GM10248 (cell line): ENCODE measurements at places on chromosomes 16 and 17.
A peak's percentile ranks its signal among the peaks of the same experiment; 100 is the strongest.

- DNase-seq = peak; percentile 77
Observed at GRCh38 chr17:50177983-50178834, 12.4 kb downstream of the SGCA start.

- peak; percentile 98 for DNase-seq
Observed at GRCh38 chr17:49677933-49678847, at the start of gene SPOP. Gene SPOP (minus strand): TSS chr17:49678097. CDS start chr17:49622810, 55,287 bp downstream.

DNA sequence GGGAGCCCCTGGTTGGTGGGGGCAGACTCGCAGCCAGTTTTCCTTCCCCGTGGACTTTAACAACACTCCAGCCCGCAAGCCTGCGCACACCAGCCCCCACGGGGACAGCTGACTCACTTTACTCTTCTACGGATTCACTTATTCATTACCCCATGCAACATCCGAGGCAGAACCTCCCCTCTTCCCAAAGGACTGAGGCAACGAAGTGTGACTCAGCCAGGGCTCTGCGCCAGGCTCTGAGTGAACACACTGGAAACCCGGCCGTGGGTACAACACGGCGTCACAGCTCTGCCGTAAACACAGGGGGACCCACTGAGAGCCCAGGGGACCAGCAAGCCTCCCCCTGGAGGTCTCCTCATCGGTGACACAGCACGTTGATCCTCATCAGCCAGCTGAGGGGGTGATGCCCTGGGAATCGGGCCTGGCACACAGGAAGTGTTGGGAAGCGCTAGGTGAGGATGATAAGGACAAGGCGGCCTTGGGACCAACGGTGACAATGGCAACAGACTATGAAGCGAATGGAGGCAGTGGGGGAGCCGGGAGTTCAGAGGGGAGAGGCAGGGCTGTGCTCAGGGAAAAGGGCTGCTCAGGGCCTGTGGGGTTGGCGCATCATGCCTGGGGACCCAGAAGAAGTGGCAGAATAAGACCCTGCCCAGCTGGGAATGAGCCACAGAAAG is 14.6 kb downstream of the COTL1 start:
- DNase-seq = no peak

DNA sequence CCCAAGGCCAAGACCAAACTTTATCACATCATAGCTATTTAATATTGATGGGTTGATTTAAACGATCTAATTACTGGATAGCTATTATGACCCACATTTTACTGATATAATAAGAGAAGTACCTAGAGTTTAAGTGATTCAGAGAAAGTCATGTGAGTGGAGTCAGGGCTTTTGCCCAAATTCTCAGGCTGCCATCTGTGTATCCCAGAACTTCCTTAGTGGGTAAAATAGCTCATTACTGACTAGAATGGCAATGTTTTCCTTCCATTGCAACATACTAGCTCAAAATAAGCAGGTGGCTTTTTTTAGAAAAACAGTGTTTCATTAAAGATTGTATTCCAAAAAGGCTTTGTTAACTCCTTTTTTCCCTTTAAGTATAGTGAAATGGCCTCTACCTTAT is 113.9 kb upstream of the MAF start:
- no peak for DNase-seq

GRCh38 chr16:49599704-49600103 is 226.1 kb downstream of the C16orf78 start:
- DNase-seq = no peak

GRCh38 chr17:15261258-15261801 is 3.8 kb downstream of the PMP22 start:
- no peak for DNase-seq

DNA sequence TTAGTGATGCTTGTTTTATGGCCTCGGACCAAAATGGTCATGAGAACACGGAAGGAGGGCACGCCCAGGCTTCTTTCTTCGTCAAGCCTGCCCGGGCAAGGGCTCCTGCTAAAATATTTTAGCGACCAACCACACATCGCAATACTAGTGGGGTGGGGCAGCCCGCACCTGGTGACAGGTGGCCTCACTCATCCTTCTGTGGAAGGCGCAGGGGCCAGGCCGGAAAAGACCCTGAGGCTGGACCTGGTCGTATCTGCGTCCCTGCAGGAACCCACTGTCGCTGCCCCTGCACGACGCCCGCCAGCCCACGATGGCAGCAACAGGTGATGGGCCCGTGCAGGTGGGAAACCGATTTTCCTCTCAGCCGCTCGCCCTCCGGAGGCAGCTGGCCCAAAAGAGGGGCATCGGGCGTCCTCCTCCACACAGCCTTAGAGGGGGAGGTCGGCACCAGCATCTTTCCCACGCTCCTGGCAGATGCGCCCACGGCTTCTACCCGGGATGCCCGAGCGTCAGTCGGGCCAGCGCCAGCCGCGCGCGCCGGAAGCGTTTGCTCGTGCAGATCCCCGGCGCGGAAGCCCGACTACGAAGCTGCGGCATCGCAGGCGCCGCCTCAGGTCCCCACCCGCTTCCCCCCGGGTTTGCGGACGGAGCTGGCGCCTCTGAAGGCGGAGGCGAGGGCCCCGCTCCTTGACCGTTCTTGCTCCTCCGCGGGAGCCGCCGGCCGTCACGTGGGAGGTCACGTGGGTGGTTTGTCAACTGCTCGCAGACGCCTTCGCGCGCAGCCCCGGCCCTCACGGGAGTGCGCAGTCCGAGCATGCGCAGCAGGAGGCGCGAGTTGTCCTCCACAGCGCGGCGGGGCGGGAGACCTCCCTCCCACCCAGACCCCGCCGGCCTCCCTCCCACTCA is 22.8 kb upstream of the FOXK2 start:
- peak; percentile 93 for DNase-seq

DNA sequence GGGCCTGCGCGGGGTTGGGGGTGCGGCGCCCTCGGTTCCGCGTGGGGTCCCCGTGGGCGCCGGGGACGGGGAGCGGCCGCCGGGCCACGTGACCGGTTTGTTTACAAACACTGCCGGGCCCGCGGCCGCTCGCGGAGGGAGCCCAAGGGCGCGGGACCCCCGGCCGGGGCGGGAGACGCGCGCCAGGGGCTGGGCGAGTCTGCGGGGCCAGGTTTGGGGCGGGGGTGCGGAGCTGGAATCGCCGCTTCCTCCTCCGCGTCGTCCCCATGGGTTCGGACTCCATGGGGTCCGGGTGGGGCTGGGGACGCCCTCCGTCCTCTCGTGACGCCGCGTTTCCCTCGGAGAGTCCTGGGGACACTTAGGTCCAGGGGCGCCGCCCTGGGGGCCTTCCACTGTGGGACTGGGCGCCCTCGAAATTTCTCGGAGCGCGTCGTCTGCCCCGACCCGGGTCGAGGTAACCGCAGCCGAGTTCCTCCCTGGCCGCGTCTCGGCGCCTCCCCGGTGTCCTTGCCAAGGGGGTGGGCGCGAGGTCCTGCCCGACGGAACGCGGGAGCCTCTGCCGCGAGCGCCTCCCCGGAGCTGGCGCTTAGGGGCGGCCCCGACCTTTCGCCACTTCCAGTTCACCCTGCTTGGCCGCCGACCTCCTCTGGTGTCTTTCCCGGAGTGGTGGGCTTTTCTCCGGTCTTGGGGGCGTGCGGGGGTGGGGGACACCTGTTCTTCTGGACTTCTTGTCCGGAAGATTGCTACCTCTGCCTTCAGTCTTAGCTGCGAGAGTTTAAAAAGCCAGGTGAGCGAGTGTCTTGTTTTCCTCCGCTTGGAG is 684 bp downstream of the YPEL2 start:
- DNase-seq = peak; percentile 50

DNA sequence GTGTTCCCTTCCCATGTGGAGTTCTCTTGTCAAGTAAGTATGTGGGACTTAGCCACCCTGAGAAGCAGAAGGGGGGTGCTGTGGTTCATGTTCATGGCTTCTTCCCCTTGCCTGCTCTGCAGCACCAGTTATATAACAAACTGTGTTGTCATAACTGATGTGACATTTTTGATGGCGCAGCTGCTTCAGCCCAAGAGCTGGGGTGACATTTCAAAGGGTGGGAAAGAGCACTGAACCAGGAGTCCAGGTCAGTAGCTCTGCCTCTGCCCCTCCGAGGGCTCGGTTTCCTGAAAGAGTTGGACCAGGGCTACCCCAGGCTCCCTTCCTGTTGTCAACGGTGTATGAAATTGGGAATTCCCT is 7.4 kb downstream of the GNAO1 start:
- DNase-seq = no peak

DNA sequence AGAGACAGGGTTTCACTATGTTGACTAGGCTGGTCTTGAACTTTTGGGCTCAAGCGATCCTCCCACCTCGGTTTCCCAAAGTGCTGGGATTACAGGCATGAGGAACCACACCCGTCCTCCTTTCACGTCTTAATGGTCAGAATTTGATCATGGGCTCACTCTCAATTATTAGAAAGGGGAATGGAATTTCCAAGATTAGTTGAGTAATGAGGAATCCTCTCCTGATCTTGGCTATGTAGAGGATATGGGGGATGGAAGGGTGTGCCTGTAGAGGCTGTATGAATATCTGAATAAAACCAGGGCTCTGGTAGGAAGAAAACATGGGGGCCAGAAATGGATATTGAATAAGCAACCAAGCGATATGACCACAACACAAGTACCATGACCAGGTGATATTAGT is 25.9 kb upstream of the SMURF2 start:
- DNase-seq = no peak

DNA sequence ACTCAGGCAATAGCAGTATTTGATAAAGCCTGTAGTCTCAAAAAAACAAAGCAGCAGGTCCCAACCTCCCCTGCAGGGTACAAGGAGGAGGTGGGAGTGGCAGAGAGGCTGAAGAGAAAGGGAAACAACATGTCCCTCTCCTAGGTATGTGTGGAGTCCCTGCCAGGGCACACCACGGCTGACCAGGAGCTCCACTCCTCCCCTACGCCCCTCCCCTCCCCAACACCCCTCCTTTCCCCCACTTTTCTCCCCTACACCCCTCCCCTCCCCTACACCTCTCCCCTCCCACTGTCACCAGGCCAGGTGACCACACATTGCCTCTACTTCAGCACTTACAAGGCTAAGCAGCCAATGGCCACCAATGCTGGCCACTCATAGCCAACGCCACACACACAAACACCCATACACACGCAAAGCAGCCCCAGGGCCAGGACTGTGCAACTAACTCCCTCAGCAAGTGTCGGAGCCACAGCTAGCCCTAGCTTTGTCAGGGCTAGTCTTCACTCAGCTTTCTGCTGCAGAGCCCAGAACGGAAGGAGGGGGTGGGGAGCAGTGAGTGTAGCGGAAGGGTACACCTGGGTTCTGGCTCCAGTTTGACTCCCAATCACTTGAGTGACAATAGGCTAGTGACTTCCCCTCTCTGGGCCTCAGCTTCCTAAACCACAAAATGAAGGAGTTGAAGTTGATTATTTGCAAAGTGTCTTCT is 8.2 kb downstream of the CAVIN1 start:
- peak; percentile 53 for DNase-seq

- DNase-seq = no peak
Observed at GRCh38 chr16:84547546-84548061, 43.1 kb upstream of the MEAK7 start.

DNA sequence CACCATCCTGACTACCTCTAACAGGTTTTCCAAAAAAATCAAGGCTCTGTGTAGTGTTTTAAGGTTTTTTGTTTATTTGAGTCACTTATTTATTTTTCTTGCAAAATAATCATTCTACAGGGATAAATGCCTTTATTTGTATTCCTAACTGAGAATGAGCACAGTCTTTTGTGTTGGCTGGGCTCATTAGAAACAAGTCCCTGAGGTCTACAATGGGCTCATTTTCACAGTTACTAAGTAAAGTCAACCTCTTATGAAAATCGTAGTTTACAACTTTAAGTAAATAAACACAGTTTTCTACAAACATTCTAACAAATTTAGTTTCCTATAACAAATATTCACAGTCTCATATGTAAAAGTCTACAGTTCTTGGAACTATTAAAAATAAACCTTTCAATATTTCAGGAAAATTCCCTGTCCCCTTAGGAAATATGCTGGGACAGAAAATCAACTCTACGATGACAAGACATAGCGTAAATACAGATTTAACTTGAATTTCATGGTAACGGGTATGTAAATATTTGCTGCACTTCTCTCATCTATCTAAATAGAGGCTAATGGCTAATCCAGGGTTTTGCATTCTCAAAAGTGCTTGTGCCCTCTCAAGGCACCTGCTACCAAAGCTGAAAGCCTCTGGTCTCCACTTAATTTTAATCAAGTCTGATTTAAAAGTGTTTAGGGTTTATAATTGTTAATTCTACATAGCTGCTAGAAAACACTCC is 31.5 kb upstream of the CDH5 start:
- no peak for DNase-seq

DNA sequence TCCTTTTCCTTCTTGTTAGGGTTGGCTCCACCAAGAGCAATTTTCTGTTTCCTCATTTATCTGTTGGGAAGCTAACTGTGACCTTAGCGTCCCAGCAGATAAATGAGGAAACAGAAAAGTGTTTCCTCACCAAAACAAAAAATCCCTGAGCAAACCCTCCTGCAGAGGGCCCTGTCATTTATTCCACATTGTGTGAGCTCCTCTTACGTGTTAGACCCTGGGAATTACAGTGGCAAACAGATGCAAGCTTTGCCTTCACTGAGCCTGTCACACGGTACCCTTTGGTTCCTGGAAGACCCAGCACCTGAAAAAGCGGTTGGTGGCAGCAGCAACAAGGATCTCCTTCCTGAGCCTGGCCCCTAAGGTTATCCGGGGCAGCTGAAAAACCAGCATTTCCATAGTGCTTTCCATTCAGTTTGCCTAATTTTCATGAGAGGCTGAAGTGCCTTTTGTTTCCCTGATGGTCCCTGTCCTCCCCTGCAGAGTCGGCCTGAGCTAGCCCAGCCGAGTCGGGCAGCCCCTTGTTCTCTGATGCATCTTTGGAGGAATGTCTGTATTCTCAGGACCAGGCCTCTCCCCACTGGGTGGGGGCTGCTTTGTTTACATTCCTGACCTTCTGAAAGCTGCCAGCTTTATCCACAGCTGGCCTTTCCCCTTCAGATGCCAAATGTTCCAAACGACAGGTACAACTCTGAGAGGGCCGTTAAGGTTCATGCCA is 34.7 kb downstream of the YPEL2 start:
- no peak for DNase-seq

DNA sequence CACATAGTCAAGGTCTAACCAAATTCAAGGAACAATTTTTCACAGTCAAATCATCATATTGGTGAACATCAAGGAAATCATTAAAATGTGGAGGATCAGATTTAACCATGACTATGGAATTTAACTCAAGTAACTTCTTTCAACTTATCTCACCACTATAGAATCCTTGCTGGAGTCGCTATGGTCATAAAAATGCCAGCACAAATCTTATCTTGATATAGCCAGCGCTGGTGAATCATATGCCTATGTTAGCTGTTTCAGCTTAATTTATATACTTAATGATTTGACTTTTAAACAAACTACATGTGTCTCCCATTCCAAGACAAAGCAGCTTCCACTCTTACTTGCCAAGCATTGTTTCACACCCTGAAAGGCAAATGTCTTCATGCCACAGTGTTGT is 416.4 kb downstream of the CDH11 start:
- no peak for DNase-seq

GRCh38 chr17:3903051-3903825 is 10.4 kb upstream of the CAMKK1 start:
- no peak for DNase-seq
